Panc1 (cell line): ENCODE measurements at places on chromosomes 1 and 21.

DNA sequence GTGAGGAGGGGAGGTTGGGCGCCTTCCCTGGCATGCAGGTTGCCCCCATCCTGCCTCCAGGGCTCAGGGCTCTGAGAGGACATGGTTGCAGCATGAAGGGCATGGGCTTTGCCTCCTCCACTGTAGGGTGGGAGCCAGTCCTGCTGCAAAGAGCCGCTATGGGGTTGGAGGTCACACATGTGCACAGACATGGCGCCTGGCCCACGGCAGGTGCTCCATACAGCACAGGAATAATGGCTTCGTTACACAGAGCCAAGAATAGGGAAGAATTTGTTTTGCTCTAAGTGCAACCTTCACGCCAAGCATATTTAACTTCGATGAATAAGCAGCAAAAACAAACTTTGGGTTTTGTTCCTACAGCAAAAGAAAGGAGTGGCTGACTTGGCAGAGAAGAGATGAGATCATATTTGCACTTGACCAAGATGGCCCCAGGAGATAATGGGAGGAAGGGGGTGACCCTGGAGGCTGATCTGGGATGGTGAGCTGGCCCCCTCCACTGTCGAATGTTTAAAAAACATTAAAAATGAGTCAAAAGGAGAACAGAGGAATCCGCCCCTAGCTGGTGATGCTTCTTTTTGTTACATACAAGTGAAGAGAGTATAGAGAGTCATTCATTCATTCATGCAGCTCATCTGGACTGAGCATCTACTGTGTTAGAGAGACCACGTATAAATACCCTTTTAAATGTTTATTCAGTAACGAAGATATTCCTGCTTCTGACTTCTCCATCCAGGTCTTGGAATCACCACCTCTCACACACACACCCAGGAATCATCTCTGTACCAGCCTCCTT is 12.4 kb upstream of the C2CD2 start:
- DNase-seq, result no peak

- DNase-seq, result no peak
Measured at GRCh38 chr1:221794935-221795334, 53.0 kb upstream of the DUSP10 start.

DNA sequence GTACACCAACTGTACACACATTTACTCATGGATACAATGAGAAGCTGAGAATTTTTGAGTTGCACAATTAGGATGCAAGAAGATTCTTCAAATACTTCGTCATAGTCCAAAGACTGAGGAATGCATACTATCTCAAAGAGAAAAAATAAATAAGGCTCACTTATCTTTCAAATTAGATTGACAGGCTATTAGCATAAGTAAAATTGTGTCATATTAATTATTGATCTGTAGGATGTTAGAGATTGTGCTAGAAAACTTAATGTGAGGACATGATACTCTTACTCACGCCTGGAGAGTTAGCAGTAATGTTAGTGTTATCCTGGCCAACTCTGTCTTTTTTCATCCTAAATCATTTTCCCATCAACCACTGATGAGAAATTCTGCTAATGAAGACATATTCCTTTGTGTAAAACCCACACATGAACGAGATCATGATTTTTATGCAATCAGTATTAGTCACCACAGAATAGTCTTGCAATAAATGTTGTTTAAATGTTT is 659.0 kb downstream of the LTN1 start:
- DNase-seq, result no peak

- DNase-seq, result no peak
Measured at GRCh38 chr1:190049314-190049713, 428.4 kb downstream of the BRINP3 start.

- DNase-seq, result no peak
Measured at GRCh38 chr1:208180421-208180820, 63.8 kb downstream of the PLXNA2 start.
